ENCODE measurements at places on chromosomes 2 and 18.
A peak's percentile ranks its signal among the peaks of the same experiment; 100 is the strongest.

DNA sequence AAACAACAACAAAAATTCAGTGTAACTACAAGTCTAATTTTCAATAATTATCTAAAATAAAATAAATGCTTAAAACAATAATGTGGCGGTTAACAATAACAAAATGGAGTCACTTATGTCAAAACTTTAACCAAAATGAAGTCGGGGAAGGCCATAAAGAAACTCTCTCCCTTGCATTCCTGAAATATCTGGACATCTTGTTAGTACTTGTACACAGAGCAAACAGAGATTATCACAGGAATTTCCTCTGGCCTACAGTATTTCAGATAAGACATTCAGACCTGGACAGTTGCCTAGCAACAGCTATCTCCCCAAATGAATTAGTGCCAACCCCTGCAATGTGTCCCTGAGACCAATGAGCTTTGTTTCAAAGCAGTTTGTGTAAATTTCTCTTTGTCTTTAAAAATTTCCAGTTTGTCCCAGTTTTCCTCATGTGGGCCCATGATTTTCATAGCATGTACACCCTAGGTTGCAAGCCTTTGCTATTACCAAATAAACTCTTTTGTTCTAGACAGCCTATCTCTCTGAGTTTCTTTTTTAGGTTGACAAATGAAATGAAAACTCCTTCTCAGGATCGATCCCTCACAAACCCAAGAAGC is 68.6 kb downstream of the EXOC6B start:
- DNase-seq, result no peak

- DNase-seq, result no peak
Observed at GRCh38 chr2:74052732-74053710, 68.3 kb downstream of the TET3 start.

DNA sequence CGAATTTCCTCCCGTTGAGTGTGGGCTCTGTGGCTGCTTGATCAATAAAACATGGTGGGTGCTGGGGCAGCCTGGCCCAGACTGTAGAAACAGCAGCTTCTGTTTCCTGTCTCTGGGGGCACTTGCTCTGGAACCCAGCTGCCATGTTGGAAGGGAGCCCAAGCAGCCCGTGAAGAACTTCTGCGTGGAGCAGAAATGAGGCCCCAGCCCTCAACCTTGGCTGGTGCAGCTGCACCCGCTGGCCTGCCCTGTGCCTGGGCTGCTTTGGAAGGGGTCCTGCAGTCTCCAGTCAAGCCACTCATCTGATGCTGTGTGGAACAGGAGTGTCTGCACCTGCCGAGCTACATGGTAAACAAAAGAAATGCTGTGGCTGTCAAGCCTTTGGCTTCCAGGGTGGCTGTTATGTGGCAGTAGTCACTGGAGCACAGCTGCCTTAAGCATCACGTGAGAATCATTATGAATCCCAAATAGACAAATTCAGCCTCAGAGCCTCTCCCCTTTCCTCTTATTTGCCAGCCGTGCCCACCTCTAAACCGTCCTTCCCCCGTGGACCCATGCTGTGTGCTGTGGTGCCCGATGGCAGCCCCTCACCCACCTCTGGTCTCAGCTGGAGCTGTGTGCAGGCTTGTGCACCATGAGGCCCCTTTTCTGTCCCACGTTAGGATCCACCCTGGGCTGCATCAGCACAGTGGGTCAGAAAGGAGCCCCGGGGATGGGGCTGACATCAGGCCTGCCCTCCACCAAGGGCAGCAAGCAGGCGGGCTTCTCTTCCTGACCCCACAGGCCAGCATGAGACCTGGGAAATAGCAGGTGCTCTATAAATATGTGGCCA is 134.0 kb upstream of the HDAC4 start:
- no peak for DNase-seq

- no peak for DNase-seq
Observed at GRCh38 chr2:39469807-39470206, 32.7 kb upstream of the MAP4K3 start.

GRCh38 chr2:150232321-150232720 is 255.1 kb downstream of the RND3 start:
- DNase-seq, result no peak

GRCh38 chr2:174492963-174493431 is 6.2 kb upstream of the GPR155 start:
- peak; percentile 20 for DNase-seq

DNA sequence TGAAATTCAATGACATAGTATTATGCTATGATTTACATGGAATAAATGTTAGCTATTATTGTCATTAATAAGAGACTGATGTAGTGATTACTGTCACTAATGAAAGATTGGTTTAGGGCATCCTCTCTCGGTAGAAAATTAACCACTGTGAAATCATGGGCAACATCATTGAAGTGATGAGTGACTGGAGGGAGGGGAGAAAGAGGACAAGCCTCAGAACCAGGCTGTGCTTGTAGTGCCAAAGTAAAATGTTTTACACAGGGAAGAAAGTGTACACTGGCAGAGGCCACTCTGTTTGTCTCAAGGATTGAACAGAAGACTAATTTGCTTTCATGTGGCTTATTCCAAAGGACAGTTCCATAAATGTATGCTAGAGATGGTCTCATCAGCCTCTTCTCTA is 456.2 kb upstream of the TCF4 start:
- no peak for DNase-seq

GRCh38 chr2:105769504-105769903 is 24.8 kb downstream of the NCK2 start:
- DNase-seq, result no peak

All from T-helper 17 cell (primary cell).